Muscle of leg (tissue), 16 donors: ENCODE measurements at places on chromosomes 16 and 17. TPM values are rescaled to one million over a fixed set of nuclear protein-coding genes. Genes with fewer than 3 reads are reported as not detected.

Gene FAM222B
- 3.4 TPM for total RNA-seq

Gene NETO2
- total RNA-seq = 8.1 TPM

Gene GRIN2A
- 0.18 TPM for total RNA-seq

Gene CLDN9
- 0.40 TPM for total RNA-seq

Gene OR2C1
- total RNA-seq = 0.35 TPM

Gene TNFSF13
- total RNA-seq = 2.2 TPM

Gene SPATA32
- 0.04 TPM for total RNA-seq

Gene TPSB2
- total RNA-seq = 0.89 TPM

Gene BRIP1
- 5.1 TPM for total RNA-seq

Gene MKS1
- total RNA-seq = 12.5 TPM

Gene MT1F
- not detected for total RNA-seq

Gene ACE
- total RNA-seq = 5.1 TPM

Gene DNASE1L2
- 0.89 TPM for total RNA-seq

Gene TMEM92
- 0.35 TPM for total RNA-seq

Gene SULT1A3
- total RNA-seq = 6.3 TPM

Gene GP1BA
- total RNA-seq = 0.04 TPM

Gene COG4
- 48.2 TPM for total RNA-seq

Gene KRT16
- total RNA-seq = not detected

Gene PARD6A
- 1.3 TPM for total RNA-seq

Gene LAT
- total RNA-seq = 1.4 TPM

Gene GNG13
- total RNA-seq = not detected

Gene G6PC3
- 16.1 TPM for total RNA-seq

Gene ZNF423
- 15.8 TPM for total RNA-seq

Gene ZSCAN10
- total RNA-seq = 0.13 TPM

Gene CES3
- total RNA-seq = 0.22 TPM

Gene SEPTIN12
- total RNA-seq = not detected

Gene CMTM2
- total RNA-seq = 0.35 TPM

Gene RGS11
- 1.2 TPM for total RNA-seq

Gene IRX6
- 0.09 TPM for total RNA-seq
